ENCODE measurements at places on chromosomes 7 and 10.

- no peak for DNase-seq
These were observed 64.4 kb upstream of the LEP start for GRCh38 chr7:128176696-128177095.

DNA sequence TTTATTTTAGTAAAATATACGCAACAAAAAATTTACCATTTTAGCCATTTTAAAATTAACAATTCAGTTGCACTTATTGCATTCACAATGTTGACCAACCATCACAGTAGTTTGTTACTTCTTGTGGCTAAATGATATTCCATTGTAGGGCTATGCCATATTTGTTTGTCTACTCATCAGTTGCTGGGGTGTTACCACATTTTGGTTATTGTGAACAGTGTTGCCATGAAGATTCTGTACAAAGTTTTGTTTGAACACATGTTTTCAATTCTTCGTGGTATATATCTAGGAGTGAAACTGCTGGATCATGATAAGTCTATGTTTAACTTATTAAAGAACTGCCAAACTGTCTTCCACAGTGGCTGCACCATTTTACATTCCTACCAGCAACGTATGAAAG lies 46.3 kb upstream of the ZNF365 start:
- DNase-seq: no peak

- no peak for DNase-seq
These were observed 3.4 kb downstream of the TWIST1 start for GRCh38 chr7:19113855-19114550.

- DNase-seq: peak; percentile 12
These were observed 39.0 kb upstream of the EMX2 start for GRCh38 chr10:117503244-117504205.

GRCh38 chr7:482521-483083 lies 37.0 kb downstream of the PDGFA start:
- no peak for DNase-seq

- DNase-seq: no peak
These were observed 70.4 kb downstream of the PYROXD2 start for GRCh38 chr10:98344589-98345038.

- DNase-seq: no peak
These were observed 72.1 kb downstream of the OR13A1 start for GRCh38 chr10:45243261-45243660.

- no peak for DNase-seq
These were observed 92.1 kb upstream of the RSU1 start for GRCh38 chr10:16909271-16909767.

- peak; percentile 21 for DNase-seq
These were observed 86.8 kb upstream of the KMT2C start for GRCh38 chr7:152522571-152523067.

GRCh38 chr10:12050528-12050927 lies 7.9 kb upstream of the UPF2 start:
- no peak for DNase-seq

- DNase-seq: no peak
These were observed 26.5 kb downstream of the NUP42 start for GRCh38 chr7:23208316-23208715.

Data from small intestine (tissue), 16 donors.